ENCODE measurements at places on chromosomes 12 and 14.
A peak's percentile ranks its signal among the peaks of the same experiment; 100 is the strongest.

GRCh38 chr14:105465209-105466031 lies 9.2 kb upstream of the CRIP2 start:
- DNase-seq, result no peak

- DNase-seq, result peak; percentile 10
These were observed 458.8 kb upstream of the SOX5 start for GRCh38 chr12:24408305-24408704.

- DNase-seq, result no peak
These were observed 297.5 kb downstream of the PCNX1 start for GRCh38 chr14:71204768-71205167.

DNA sequence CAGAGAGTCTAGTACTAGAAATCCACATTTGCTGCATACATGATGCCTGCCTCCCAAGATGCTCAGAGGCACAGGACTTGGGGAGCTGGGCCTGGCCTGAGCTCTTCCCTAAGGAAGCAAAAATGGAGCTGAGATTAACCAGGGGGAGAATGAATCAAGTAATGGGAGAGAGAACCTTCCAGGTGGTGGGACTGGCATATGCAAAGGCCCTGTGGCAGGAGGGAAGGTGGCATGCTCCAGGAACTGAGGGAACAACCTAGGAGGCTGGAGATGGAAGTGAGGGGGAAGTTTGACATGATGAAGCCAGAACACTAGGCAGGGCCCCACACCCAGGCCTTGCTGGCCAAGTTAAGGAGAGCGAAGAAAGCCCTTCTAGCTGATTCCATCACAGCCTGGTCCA lies 23.3 kb downstream of the TMEM63C start:
- no peak for DNase-seq

GRCh38 chr12:103779410-103780092 lies 61.5 kb downstream of the NT5DC3 start:
- DNase-seq, result no peak

DNA sequence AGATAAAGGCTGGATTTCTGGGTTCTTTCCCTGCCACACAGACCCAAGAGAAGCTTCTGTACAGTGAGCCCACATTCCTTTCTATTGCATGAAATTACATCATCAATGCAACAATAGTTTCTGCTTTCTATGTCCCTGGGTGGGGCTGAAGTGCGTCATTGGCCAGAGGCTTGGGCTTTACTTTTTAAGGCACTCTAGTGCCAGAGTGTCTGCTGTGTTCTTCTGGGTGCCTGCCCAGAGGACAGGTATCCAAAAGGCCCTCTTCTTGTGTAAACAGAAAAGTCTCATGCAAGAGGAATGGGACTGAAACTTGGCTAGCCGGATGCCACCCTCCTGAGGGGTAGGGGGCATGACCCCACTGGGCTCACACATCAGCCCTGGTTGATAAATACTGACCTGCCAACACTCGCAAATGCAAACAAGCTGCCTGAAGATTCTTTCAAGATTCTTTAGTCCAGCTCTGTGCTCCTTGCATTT lies 5.9 kb downstream of the KRT86 start:
- no peak for DNase-seq

GRCh38 chr14:104865631-104866441 lies 768 bp downstream of the CEP170B start:
- DNase-seq, result peak; percentile 31

- DNase-seq, result no peak
These were observed 9.6 kb downstream of the SIX1 start for GRCh38 chr14:60639674-60640073.

- no peak for DNase-seq
These were observed 27.1 kb downstream of the KRT18 start for GRCh38 chr12:52975820-52976573.

- no peak for DNase-seq
These were observed 2.0 kb downstream of the PELI2 start for GRCh38 chr14:56120091-56120691.

DNA sequence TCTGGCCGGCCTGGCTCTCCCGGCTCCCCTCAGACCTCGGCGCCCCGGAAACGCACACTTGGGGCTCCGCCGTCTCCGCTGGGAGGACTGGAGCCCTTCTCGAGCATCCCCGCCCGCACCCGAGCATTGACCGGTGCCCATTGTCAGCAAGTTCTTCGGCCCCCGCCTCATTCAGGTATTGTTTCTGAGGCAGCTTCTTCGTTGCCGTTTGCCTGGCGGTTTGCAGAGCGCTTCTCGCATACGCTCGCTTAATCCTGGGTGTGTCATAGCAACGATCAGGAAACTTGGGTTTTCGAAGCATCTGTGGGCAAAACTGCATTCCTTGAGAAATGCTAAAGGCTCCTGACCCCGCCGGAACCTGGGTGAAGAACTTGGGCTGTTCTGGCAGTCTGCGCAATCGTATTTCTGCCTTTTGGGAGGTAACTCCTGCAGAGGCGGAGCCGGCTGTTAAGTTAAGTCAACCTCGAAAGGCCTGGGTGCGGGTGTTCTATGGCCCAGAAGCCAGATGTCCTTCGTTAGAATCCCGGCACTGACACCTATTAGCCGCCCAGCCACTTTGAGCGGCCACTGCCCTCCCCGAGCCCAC lies 518 bp downstream of the GSKIP start:
- peak; percentile 54 for DNase-seq

- no peak for DNase-seq
These were observed 34.2 kb upstream of the STRN3 start for GRCh38 chr14:31060253-31060875.

DNA sequence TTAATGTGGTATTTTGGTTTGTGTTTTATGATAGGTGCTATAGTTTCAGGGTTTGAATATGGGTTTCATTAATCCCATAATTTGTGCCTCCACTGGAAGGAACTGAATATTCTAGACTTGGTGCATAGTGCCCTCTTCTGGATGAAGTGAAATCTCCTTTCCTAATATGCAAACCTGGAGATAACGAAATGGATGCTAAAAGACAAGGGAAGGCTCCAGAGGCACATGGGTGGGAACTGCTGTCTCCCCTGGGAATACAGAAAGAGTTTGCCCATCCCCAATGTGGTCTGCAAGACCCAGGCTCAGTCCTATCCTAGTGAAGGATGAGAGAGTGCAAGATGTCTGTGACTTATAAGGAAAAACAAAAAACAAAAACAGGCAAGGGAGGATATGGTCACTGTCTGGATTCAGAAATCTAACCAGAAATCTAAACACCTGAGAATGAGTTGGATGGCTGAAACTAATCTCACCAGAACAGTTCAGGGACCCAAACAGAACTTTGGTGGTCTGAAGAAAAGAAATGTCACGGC lies 142.3 kb upstream of the TMPO start:
- peak; percentile 64 for DNase-seq

DNA sequence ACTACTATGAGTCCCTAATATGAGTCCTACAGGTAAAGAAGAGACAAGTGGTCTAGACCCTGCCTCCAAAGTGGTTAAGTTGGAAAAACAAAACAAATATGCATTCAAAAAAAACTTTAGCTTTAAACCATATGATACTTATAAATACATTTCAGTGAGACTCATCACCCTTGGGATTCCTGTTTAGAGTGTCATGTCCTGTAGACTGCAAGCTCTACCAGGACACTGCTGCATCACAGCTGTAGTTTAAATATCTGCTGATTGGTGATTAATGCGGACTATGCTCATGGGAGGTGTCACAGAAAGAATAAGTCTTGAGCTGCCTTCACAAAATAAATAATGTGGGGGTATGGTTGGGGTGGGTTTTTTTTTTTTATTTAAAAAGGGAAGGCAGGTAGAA lies 8.8 kb upstream of the LGR5 start:
- DNase-seq, result no peak

DNA sequence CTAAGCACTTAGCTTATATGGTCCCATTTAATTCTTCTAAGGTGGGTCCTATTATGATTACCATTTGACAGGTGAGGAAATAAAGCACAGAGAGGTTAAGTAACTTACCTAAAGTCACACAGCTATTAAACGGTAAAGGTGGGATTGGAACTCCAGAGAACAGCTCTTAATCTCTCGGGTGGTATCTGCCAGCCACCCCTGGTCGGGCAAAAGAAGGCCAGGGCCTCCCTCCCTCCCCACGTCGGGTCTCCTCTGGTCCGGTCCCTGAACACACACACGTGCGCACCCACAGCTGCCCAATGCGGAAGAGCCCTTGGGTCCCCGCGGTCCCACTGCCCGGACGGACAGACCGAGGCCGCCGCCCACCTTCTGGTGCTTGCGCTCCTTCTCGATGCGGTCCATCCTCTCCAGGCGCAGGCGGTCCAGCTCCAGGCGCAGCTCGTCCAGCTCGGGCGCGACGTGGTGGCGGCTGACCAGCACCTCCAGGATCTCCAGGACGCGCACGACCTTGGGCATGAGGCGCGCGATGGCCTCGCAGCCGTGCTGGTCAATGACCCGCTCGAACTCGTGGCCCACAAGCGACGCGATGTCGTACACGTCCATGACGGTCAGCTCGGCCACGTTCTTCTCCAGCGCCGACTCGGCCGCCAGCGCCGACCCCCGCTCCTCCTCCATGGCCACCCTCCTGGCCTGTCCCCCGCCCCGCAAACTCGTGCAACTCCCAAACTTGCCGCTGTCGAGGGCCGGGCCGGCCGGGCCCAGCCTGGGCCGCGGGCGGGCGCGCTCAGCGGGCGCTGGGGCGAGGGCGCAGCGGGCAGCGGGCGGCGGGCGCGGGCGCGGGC lies 490 bp downstream of the RILPL1 start:
- DNase-seq, result peak; percentile 4

GRCh38 chr12:119786539-119786938 lies 90.6 kb downstream of the CIT start:
- no peak for DNase-seq

DNA sequence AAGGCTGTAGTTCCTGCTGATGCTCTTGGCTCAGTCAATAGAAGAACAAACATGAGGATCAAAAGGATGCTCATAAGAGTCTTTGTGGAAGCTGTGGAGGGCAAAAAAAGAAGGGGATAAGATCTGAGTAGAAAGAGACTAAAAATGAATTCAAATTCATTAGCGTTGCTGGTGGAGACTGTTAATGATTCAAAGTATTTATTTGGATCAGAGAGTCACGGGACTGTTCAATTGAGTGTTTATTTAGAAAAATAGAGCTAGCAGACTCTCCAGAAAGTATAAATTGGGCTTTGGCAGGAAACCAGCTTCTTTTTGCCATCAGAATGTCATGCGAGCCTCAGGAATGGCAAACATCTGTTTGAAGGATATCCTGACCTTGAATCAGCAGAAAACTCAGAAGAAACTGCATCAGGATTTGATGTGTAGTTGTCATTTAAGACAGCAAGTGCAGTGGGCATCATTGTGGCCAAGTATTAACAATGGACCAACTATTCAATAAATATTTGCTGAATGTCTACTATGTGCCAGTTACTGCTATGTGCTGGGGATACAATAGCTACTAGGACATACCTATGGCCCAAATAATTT lies 126.4 kb downstream of the TBC1D30 start:
- DNase-seq, result no peak

GRCh38 chr12:76340680-76341435 lies 7.4 kb downstream of the BBS10 start:
- DNase-seq, result no peak

GRCh38 chr12:127885954-127886750 lies 380.8 kb upstream of the TMEM132C start:
- no peak for DNase-seq

GRCh38 chr12:41189395-41190251 lies 1.5 kb downstream of the PDZRN4 start:
- no peak for DNase-seq

DNA sequence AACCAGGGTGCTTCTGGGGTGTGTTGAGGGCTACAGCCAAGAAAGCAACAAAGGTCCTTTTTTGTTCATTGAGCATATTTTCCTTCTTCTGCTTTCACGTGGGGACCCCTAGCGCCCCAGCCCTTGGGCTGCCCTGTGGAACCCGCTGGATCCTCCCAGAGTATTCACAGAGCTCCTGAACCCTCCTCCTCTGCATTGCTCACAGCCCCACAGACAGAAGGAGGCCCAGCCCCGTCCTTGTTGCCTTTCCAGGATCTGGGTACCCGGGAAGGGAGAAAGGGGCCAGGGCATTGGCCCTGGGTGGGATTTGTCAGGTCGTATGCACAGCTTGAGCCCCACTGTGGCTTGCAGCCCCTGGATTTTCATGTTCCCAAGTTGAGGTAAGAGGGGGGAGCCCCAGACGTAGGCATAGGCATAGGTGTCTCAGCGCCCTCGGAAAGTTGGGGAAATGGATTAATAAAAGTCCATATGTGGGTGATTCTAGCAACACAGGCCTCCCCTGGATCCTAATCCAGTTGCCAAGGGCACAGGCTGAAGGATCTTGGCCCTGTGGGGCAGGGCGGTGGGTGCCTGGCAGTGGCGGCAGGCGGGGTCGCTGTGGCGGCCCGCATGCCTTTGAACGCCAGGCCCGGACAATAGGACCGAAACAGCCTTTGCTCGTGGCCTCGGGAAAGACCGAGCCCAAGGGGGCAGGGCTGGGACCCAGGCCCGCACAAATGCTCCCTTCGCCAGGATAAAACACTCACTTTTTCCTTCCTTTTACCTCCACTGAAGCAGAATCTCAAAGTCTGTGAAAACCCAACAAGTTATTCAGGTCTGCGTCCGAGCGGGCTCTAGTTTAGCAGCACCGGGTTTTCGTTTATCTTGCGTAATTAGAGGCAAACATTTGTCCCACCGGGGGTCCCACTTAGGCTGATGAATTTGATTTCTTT lies 3.0 kb upstream of the HOXC10 start:
- no peak for DNase-seq

DNA sequence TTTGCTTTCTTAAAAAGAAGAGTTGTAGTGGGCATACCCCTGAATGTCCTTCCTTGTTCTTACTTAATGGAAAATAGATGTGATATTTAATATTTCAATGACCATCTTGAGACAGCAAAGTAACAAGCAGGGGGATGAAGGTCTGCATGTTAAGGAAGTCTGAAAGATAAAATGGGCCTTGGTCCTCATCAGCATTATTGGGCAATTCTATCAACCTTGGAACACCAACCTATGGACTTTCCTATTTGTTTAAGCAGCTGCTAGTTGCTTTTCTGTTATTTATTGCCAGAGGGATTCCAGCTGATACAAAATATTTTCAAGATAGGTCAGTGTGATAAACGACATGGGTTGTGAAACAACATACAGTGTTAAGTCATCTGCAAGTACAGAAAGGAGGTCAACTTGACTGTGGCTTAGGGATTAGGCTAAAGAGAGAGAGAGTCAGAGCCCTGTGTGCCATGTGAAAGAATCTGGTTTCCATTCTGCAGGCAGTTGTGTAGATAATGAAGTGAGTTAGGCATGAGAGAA lies 16.4 kb upstream of the A2M start:
- no peak for DNase-seq

DNA sequence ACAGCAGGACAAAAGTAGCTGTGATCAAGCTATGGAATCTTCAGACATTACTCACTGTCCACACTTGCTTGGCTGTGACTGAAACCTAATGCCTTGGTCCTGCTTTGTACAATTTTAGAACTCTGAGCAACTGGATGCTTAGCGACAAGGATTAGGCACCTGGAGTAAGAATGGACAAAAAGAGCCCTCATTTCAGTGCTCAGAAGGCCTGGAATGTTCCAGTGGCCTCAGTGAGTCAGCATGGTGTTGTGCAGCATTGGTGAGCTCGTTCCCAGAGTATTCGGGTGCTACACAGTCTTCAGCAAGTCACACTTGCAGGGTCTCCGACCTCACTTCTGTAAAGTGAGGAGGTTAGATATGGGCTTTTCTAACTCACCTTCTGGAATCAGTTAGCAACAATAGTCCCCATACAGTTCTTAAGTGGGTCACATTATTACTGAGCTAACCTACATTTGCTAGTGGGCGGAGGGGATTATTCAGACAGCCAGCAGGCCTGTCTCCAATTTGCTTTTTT lies 108.0 kb upstream of the MDM1 start:
- DNase-seq, result no peak

- DNase-seq, result no peak
These were observed 128.2 kb downstream of the KLHL28 start for GRCh38 chr14:44833376-44834060.

Data from activated CD4-positive, alpha-beta T cell treated with anti-CD3 and anti-CD28 coated beads, Interleukin-10, Interleukin-2, amounts not matched to agents 100 ng/mL and 50 ng/mL, durations not matched to agents 16 hours and 8 hours (primary cell).